ENCODE measurements at places on chromosomes 3 and 15.

DNA sequence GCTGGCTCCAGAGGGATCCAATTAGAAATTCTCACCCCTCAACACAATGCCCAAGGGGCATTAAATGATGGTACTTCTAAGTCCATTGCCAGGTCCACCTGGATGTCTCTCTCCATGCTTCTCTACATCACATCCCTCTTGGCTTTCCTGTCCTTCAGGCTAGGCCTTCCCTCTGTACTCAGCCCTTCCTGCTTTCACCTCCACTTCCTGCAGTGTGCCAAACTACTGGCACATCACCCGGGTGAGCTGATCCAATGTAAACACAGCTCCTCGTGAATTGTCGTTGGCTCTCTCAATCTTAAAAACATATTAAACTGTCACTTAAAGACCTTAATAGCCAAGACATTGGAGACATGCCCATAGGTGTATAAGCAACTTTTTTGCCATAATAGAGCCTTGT is 4.0 kb downstream of the LMCD1 start:
- DNase-seq, result no peak

DNA sequence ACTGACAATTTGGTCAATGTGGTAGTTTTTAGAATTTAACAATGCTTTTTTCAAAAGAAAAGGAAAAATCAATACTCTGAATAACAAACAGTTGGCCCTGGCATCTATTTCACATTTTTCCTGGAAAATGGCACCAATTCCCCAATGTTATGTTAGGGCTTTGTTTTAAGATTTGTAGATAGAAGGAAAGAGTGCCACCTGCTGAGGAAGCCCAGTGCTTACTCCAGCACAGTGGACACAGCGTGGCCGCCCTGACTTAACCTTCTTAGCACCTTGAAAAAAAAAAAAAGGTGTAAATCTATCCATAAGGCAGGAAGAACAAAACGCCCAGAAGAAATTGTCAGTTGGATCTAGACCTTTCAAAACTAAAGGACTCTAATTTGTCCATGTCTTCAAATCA is 110.7 kb upstream of the CNTN4 start:
- DNase-seq, result no peak

DNA sequence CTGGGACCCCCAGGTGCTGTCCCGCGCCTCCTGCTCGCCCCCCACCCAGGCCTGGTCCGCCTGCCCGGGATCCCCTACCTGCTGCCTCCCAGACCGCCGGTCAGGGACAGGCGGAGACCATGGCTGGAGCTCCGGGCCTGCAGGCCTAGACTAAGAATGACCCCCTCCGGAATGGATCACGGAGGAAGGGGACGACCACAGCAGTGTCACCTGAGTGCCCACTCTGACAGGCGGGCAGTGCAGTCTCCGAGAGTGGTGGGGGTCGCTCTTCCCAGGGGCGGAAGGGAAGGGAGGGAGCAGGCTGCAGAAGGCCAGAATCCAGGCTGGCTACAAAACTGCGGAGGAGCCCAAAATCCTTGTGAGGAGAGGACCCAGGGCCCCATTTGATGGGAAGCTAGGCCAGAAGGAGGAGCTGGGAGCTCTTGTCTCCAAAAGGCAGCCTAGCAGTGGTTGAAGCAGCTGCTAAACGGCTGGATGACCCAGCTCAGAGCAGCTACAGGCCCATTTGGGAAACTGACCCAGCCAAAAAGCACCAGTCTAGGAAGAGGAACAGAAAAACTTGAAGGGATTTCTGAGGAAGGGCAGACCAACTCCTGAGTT is 908 bp upstream of the RAB43 start:
- no peak for DNase-seq

DNA sequence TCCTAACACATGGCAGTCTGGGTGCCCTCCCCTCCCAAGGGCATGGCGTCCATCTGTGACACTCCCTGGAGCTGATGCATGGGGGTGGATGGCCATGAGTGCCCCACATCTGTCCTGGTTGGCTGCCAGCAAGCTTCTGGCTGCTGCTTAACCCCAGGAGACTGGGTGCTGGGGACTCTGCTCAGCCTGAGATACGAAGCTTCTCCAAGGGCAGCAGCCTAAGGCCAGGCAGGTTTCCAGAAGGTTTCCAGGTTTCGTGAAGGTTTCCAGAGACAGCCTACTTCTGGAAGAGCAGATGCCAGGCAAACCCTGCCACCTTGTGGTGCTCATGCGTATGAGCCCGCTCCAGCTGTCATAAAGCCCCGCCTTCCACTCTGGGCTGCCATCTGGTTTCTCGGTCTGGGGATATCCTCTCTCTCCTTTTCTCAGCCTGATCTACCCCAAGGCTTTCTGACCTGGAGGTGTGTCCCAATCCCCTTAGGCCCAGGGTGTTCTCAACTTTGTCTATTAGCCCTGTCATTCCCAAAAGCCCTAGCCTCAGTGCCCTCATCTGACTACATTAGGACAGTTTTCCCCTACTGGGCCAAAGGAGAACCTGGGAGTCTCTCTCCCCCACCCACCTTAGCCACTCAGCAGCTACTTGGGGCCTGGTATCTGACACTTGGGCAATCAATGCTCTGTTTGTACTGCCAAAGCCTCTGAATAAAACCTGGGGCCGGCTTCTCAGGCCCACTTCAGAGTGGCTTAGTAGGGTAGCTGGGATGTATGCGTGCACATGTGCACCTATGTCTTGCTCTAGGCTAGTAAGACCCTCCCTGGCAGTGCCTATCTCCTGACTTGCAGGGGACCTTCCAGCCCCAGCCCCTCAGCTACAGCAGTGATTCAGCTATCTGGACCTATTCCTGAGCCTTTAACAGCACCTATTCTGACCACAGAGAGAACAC is 12.0 kb downstream of the MRPL46 start:
- DNase-seq, result peak; percentile 89

DNA sequence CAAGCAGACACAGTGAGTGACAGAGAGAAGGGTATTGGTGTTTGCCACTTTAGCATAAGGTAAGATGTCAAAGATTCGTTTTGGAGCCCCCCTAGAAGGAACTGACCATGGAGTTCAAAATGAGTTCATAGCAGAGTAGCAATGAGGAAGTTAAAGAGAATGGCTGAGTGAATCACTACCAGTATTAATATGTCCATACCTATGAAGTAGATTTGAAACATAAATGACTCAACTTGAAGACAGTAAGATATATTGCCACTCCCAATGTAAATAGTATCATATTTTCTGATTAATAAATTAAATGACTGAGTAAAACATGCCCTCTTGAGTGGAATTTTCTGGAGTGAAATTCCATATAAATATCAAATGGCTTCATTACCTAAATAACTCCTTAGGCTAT is 675.1 kb downstream of the NLGN1 start:
- no peak for DNase-seq

DNA sequence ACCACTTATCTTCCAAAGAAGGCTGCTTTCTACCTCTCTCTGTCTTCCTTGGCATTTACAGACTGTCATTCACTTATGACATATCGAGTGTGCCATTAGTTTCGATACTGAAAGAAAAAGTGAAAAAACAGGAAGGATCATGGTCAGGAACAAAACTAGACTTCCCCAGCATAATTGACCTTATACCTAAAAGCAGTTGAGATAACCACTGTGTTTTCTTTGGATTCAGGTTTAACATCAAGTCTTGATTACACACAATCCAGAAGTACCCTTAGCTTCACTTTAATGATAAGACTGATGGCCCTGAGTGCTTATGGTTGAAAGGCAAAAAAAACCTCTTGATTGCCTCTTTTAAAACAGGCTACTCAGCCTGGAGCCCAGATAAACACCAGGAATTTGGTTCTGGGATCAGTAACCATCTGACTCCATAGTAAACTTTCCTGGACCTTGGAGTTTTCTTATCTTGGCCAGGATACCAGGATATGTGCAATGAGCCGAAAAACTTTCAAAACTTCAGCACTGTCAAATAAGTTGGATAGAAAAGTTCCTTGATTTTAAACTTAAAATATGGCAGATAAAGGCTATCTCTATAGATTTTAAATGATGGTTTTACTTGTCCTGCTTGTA is 5.0 kb upstream of the UACA start:
- no peak for DNase-seq

DNA sequence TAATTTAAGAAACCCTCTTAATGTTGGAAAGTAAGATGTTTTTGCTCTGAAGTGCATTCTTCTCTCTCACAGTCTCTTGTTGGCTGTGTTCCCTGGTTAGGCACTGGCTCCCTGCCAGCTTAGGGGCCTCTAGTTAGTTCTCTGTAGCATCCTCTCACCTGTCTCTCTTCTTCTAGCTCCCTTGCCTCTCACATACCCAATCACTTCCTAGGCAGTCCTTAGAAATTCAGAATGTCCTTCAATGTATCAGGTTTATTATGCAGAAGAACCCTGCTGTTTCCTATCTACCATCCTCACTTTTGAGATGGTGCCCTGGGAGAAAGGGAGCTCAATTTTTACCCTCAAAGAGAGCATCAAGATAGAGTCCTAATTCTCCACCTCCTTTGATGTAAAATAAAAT is 36.2 kb upstream of the CPNE4 start:
- no peak for DNase-seq

- no peak for DNase-seq
These were observed 9.3 kb downstream of the TRA2B start for GRCh38 chr3:185928496-185928895.

GRCh38 chr15:100926971-100927756 is 8.0 kb downstream of the LRRK1 start:
- DNase-seq, result no peak

DNA sequence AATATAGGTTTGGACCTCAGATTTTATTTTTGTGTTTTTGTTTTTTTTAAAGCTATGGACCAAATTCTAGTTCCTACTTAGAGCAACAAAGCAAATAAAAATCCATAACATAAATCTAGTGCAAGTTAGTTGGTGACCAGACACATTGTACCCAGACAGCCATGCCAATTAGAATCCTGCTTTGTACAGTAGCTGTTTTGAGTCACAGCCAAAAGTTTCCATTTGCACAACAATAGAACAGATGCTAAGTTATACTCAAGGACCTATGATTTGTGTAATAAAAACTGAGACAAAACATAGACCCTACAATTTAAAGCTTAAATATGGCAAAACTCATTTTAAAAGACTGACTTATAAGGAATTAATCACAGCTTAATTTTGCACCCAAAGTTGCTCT is 513.1 kb upstream of the CBLB start:
- peak; percentile 74 for DNase-seq

All from NCI-H2171 (cell line).